ENCODE measurements at places on chromosomes 16 and 17. TPM values are rescaled to one million over a fixed set of nuclear protein-coding genes. Genes with fewer than 3 reads are reported as not detected.
A peak's percentile ranks its signal among the peaks of the same experiment; 100 is the strongest.

DNA sequence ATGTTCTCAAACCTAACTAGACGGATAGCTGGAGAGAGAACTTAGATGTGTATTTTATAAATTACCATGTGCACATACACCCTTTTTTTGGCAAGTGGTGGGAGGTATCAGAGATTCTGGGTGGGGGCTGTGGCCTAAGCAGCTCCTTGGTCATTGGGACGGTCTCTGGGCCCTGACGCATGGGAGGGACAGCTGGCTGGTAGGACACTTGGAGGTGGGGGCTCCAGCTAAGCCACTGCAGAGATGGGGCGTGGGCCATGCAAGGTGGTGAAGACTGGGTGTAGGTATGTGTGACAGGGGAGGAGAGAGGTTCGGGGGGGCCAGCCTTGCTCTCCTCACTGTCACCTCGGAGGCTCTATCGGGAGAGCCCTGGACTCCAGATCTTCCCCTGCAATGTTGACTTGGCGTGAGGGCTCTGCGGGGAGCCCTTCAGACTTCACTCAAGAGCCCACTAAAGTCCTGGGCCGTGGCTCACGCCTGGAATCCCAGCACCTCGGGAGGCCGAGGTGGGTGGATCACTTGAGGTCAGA is 17.1 kb downstream of the C1QTNF1 start:
- DNase-seq = no peak
- no peaks in the 10 kb centered on the region for H3K4me1 ChIP-seq
- H3K27ac ChIP-seq = no peak overlapping the region

DNA sequence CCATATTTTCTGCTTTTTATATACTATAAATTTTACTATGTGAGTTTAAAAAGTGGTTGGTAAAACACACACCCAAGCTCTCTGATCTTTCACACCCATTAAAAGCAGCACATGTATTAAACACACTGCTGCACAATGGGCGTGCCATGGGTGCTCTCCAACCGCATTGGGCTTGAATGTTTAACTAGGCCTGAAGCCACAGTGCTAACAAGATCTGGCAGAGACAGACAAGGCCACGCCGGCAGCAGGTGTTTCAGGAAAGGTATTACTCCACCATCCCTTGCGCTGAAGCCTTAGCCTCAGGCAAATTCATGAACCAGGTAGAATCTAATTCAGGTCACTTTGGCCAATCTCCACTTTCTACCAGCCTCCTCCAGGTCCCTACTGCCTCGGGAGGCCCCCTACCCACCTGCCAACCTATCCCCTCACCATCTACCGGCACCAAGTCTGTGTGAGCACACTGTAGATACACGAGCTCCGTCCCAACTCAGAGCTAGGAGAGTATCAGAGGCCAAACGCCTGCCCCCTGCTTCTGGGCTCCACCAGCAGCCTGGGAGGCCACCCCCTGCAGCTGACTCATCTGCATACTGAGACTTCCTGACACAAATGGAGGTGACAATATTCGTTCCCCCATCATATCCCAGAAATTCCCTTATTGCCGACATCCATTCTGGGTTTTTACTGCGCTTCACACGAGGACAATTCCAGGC is 95.0 kb downstream of the ADCY9 start:
- H3K4me3 ChIP-seq = no peak overlapping the region
- no peak overlapping the region for H3K27ac ChIP-seq
- H3K36me3 ChIP-seq = no peaks in the 10 kb centered on the region
- H3K4me1 ChIP-seq = peaks cover 8% of the 10 kb centered on the region

DNA sequence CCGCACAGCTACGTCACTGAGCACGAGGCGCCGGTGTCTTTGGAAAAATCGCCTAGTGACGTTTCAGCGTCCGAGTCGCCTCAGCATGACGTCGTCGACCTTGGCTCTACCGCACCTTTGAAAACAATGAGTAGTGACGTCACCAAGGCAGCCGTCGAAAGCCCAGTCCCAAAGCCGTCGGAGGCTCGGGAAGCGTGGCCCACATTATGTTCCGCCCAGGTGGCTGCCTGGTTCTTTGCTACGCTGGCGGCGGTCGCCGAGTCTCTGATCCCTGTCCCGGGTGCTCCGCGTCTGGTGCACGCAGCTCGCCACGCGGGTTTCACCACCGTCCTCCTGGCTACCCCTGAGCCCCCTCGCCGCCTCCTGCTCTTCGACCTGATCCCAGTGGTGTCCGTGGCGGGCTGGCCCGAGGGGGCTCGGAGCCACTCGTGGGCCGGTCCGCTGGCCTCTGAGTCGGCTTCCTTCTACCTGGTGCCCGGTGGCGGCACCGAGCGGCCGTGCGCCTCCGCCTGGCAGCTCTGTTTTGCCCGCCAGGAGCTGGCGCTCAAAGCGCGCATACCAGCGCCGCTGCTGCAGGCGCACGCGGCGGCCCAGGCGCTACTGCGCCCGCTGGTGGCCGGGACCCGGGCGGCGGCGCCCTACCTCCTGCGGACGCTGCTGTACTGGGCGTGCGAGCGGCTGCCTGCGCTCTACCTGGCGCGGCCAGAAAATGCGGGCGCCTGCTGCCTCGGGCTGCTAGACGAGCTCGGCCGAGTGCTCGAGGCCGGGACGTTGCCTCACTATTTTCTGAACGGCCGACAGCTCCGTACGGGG is 1.5 kb downstream of the TMEM102 start:
- peak overlapping the region; percentile 83 for H3K27ac ChIP-seq
- no peaks in the 10 kb centered on the region for H3K36me3 ChIP-seq
- peak; percentile 79 for DNase-seq
- no peaks in the 10 kb centered on the region for H3K27me3 ChIP-seq
- H3K4me1 ChIP-seq = peaks cover 58% of the 10 kb centered on the region

- H3K27ac ChIP-seq = no peak overlapping the region
- no peaks in the 10 kb centered on the region for H3K36me3 ChIP-seq
- no peak for DNase-seq
- no peaks in the 10 kb centered on the region for H3K4me1 ChIP-seq
Observed at GRCh38 chr17:41420134-41420533, 4.3 kb downstream of the KRT37 start.

Gene GAS2L2
- 0.07 TPM for total RNA-seq

Gene MFAP4
- total RNA-seq = not detected

Gene SRL
- not detected for total RNA-seq

Gene GAS7
- total RNA-seq = 0.93 TPM
